ENCODE measurements at places on chromosomes 1 and 21.

DNA sequence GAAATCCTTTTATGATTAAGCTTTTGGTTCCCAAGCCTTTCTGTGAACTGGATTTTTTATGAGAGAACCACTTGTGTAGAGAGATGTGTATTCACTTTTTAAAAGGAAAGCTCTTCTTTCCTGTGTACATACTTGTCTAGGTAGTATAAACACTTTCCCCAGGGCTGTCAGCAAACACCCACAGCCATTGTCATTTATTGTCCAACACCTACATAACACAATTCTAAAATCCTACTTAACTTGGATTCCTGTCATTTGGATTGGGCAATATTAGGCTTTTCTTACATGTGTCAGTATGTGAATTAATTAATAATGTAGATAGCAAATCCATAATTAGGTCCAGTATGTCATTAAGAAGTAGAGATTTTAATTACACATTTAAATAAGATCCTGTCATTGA is 12.3 kb downstream of the DDX20 start:
- DNase-seq: no peak

DNA sequence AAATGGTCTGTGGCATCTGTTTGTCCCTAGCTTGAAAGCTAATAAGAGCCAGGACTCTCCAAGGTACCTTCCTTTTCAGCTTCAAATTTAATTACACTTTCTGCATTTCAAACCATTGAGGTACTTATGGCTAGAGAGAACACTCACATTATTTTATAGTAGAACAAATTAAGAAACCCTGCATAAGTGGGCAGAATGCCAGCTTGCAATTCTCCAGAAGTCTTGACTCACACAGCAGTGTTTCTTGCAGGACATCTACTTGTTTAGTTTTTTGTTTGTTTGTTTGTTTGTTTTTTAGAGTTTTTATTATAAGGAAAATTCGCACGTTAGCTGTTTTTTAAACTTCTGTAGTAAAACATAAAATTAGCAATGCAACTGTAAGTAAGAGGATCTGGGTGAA is 397.2 kb downstream of the NEGR1 start:
- DNase-seq: no peak

- DNase-seq: no peak
Observed at GRCh38 chr1:31372051-31372450, 825 bp downstream of the FABP3 start.

- no peak for DNase-seq
Observed at GRCh38 chr1:174954671-174955669, 44.8 kb upstream of the CACYBP start.

- DNase-seq: peak; percentile 18
Observed at GRCh38 chr1:166952002-166952746, 23.2 kb downstream of the ILDR2 start.

GRCh38 chr1:5718831-5719632 is 273.2 kb downstream of the NPHP4 start:
- no peak for DNase-seq

DNA sequence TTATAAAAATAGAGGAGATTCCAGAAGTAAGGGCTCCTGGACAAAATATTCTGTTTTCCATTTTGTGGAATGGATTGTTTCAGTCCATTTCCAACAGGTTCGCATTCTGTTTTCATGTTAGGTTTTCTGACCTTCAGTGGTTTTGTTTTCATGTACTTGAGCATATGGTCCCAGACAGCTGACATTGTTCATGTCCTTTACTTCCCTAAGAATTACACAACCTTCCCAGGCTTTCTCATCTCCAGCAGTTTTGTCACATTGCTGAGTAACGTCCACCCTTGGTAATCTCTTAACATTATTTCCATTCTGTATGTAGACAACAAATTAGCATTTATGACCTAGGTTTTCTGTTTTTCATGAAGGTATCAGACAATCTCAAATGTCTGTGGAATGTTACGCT is 21.0 kb upstream of the ERRFI1 start:
- DNase-seq: no peak

DNA sequence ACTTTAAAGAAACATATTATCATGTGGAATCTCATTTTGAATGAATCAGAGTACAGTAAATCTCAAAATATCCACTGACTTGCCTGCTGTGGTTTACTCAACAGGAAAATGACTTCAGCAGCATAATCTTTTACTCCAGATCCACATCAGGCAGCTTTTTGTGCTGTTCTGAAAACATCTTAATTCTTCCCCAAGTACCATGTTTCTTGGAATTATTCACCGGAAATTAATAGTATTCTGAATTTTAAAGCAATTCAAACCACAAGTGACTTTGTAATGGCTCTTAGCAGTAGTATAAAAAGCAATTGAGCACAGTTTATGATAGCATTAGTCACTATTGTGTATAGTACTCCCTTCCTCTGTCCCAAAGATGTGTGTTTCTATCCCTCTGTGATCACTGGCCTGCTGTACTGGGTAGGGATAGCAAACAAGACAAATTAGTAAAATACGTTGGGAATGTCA is 64.2 kb upstream of the ERRFI1 start:
- no peak for DNase-seq

DNA sequence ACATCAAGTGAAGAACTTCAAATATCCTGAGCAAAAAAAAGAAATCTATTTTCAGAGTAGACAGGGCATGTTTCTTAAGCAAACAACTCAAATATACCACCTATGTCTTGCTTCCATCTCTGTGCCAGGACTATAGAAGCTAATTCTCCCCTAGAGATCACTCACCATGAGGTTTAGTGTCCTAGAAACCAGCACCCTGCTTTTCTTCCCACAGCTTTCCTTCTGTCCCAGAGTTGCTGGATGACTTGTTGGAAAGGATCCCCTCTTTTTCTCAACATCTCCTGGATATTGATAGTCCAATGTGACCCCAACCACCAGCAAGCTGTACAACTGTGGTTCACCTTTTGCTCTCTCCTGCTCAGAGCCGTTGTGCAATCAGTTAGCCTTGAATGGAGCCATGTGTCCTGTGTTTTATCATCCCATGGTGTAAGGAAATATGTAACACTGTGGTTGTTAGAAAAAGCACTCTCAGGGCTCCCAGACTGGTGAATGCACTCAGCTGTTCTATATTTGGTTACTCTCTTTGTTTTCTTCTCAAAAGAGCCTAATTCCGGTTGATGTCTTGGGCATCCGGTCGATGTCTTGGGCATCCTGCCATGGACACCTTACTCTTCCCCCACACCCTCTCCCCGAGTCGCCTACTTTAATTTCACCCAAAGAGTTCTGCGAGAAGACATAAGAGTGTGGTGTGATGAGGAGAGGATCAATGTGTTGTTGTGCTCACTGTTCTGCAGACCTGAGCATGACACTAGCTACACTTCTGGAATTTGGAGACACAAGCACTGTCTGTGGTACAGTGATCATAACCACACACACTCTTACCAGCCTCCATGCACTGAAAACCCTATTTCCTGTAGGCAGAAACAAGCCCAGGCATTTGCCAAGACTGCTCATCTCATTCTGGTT is 1.7 kb downstream of the TNFSF4 start:
- no peak for DNase-seq

- no peak for DNase-seq
Observed at GRCh38 chr1:28306301-28306949, 22.4 kb upstream of the MED18 start.

- DNase-seq: no peak
Observed at GRCh38 chr1:108503062-108503733, 53.1 kb downstream of the NBPF6 start.

GRCh38 chr1:101200513-101200912 is 36.3 kb upstream of the S1PR1 start:
- no peak for DNase-seq

GRCh38 chr1:85998105-85998855 is 158.3 kb downstream of the COL24A1 start:
- no peak for DNase-seq

DNA sequence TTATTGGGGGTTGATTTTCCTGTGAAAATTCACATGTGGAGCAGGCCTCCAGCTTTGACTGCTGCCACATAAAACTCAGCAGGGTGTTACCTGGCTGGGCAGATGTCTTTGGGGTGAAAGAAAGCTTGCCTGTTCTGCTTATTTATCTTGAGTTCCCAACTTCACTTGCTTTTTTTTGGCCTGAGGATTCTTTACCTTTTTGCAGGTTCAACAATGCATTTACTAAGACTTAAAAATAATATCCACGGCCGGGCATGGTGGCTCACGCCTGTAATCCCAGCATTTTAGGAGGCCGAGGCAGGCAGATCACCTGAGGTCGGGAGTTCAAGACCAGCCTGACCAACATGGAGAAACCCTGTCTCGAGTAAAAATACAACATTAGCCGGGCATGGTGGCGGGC is 509.1 kb downstream of the KIF26B start:
- DNase-seq: no peak

- no peak for DNase-seq
Observed at GRCh38 chr1:34378968-34379856, 202.5 kb downstream of the C1orf94 start.

- DNase-seq: no peak
Observed at GRCh38 chr1:211811126-211811525, 19.4 kb downstream of the LPGAT1 start.

- no peak for DNase-seq
Observed at GRCh38 chr1:210001751-210002150, 63.7 kb downstream of the SYT14 start.

GRCh38 chr1:8373125-8373524 is 55.2 kb downstream of the SLC45A1 start:
- DNase-seq: no peak

DNA sequence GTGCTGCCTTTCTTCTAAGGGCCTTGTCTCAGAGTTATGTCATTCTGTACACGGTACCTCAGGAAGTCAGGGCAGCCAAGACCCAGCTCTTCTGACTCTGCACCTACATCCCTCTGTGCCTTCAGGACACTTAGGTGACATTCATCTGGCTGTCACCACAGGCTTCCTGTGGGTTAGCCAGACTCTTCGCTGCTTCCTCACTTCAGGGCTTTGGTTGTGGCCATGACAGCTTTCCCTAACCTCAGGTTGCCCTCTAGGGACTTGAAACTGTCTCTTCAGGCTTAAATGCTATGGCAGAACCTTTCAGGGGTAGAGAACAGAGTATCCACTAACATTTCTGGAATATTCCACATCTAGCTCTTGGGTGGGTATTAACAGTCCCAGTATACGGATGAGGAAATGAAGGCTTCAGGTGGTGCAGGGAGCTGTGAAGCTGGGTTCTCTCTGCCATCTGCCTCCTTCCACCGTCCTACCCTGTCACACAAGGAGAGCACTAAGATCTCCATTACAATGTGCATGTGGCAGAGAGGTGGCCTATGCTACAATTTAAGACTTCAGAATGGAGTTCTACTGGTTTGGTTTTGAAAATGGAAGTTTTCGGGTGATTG is 9.9 kb downstream of the TSSK3 start:
- DNase-seq: no peak

DNA sequence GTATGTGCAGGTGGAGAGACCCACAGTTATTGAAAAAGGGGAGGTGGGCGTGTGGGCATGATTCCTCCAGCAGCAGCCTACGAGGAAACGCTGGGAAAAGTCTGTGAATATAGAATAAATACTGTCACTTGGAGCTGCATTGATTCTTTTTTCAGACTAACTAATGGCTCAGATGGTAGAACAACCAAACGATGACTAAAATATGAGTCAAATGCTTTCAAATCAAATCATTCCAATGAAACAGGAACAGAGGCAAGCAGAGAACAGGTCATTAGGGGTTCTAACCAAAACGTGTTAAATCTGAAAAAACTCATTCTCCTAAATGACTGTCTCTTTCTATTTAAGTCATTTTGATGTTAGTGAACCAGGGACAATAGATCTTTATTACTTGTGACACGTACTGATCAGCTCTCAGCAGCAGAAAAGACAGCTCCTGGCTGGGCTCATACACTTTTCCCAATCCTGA is 35.1 kb upstream of the SEC16B start:
- DNase-seq: no peak

DNA sequence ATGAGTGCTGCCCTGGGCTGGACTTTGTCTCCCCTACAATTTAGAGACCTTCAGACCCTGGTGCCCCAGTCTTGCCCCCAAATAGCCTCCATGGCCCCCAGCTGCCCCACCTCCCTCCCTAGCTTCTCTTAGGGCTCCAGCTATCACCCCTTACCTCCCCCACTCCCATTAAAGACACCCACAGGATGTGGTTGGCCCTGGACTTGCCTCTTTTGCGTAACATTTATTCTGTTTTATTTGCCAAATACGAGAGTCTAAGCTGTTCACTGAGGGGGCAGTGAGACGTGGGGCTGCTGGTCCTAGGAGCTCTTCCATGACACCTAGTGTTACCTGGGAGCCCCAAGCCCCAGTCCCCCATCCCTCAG is 4.5 kb downstream of the ZC3H12A start:
- DNase-seq: peak; percentile 47

DNA sequence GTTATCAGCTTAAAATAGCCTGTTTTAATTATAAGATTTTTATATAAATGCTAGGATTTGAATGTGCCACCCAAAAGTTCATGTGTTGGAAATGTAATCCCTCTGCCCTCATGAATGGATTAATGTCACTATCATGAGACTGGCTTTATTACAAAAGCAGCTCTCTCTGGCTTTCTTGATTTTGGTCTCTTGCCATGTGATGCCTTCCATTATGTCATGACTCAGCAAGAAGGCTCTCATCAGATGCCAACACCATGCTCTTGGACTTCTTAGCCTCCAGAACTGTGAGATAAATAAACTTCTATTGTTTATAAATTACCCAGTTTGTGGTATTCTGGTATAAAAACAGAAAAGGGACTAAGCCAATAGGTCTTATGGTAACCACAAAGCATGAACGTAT is 6.9 kb upstream of the PRSS38 start:
- DNase-seq: no peak

DNA sequence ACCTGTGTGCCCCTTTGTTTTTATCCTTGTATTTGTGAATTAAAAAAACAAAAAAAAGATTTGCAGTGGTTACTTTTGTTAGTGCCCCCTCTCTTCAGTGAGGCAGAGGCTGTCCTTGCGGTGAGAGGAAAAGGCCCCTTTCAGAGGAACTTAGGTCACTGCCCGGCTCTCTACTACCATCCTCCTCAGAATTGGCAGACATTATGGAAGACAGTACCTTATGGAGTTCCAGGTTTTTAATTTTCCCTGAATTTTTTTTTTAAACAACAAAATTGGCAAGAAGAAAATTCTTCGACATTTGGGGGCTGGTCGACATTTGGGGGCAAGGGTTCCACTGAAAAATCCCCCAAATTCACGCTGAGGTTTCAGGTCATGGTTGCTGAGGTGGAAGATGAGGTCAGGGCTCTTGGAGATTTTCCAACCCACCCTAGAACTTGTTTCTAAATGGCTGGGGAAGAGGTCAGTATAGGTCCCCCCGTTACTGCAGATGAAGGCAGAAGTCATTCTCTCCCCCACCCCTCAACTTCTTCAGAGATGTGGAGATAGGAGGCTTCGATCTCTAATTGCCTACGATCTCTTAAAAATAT is 5.3 kb downstream of the RXFP4 start:
- DNase-seq: no peak

GRCh38 chr1:202143768-202144401 is 652 bp downstream of the ARL8A start:
- peak; percentile 36 for DNase-seq

DNA sequence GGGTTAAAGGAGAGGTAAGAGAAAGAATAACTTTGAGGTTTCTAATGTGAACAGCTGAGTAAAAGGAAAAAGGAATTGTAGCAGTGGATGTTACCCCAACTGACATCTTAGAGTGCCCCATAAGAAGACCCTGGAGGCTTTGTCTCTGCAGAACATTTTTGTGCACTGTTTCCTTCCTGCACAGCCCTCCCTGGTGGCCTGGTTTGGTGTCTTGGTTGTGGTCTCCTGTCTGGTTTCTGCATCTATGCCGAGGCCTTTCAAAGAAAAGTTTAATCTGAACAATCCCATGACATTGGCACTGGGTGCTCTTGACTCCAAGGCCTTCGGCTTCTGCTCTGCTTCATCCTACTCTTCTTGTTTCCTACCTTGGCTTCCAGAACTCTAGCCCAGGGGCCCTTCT is 57.8 kb downstream of the RHOU start:
- no peak for DNase-seq
